Activated B cell treated with CpG ODN at 0.5 μM for 24 hours (primary cell): ENCODE measurements at places on chromosomes 12 and 14. TPM values are rescaled to one million over a fixed set of nuclear protein-coding genes. Genes with fewer than 3 reads are reported as not detected.

DNA sequence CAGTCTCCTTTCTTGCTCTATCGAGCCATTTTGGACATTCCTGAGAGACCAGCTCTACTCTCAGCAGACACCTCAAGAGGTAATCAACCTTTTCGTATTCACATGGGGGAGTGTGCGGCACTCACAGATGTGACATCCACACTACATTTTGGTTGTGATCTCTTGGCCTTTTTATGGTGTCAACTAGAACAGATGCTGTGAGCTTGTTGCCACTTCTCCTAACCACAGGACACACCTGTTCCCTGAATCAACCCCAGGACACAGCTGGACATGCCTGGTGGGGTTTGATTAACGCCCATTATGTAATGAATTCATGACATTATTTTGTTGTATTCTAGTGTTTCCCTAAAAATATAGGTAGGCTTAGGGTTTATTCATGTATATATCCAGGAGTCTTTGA is 1143.6 kb downstream of the TMEM121 start:
- no peak for DNase-seq

DNA sequence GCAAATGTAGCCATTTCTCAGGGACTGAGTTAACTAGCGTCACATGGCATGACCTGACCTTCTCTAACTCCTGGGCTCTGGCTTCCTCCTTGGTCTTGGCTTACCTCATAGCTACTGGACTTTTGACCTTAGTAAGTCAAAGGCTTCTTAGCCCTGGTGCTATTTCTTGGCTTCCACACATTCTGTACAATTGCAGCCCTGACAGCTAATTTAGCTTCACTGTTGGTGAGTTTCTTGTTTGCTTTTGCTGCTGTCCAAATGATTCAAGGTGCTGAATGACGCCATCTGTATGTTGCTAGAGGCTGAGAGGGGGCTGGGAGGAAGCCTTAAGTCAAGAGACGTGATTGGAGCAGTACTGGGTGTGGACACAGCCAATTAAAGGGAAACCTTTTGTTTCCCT is 202.7 kb downstream of the PRKD1 start:
- no peak for DNase-seq

DNA sequence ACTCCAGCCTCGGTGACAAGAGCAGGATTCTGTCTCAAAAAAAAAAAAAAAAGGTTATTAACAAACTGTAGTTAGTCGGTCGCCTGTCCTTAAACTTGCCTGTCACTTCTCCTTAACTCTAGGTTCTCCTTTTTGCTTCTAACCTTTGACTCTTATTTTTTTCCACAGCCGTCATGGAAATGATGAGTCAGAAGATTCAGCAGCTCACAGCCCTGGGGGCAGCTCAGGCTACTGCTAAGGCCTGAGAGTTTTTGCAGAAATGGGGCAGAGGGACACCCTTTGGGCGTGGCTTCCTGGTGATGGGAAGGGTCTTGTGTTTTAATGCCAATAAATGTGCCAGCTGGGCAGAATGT is 418 bp upstream of the MYG1 start:
- no peak for DNase-seq

The MSRB3 gene
- not detected in 2 replicates for total RNA-seq

DNA sequence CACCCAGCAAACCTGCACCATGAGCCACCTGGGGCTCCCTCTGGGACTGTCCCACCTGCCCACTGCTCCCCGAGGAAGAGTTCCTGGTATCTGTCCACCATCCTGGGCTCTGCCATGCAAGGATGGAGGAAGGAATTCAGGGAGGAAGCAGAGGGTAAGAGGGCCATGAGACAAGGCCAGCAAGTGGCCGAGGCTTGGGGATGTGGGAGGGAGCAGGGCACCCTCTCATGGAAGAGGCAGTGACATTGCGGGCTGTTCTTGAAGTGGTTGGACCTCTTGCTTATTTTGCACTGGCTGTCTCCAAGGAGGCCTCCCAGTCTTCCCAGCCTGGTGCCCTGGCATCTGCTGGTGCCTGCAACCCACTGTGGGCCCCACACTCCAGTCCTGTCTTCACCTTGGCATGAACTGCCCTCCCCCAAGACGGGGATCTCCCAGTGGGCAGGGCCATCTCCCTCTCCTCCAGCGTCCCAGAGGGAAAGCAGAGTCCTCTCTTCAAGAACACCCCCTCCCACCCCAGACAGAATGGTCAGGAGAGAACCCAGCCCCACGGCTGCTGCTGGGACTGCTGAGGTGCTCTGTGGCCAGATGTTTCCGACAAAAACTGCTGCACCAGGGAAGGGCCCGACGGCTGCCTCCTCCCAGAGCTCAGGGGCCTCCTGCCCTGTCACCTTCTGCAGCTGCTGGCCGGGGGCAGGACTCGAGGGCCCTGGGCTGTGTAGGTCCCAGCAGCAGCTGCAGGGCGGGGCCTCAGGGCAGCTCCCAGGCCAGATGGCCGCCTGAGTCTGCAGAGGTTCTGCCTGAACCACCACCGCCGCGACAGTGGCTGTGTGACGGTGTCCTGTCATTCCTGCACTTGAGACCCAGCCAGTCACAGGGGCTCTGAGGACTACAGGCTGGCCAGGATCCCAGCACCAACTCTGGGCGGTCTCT is 1.8 kb upstream of the AKT1 start:
- DNase-seq: peak; percentile 30

The RNU6-8 gene
- not detected in 2 replicates for total RNA-seq

DNA sequence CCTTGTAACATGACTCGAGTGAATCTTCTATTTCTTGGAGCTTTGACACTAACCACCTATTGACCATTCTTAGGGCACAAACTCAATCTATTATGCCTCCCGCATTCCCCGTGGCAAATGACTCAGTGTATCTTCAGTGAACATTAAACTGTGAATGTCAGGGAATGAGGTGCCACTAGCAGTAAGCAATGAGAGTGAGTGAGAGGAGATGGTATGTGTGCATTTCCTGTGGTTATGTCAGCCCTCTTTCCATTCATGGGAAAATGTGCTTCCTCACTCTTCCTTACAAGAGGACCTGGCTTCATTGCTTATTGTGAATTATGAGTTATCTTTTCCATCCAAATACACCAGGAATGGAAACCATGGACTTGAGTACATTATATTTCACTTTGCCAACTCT is 229.2 kb downstream of the EMP1 start:
- DNase-seq: no peak

The GZMH gene
- total RNA-seq: 0.49 and 0.93 TPM in 2 replicates

- no peak for DNase-seq
These were observed 241.1 kb downstream of the SPTSSA start for GRCh38 chr14:34220921-34221320.

DNA sequence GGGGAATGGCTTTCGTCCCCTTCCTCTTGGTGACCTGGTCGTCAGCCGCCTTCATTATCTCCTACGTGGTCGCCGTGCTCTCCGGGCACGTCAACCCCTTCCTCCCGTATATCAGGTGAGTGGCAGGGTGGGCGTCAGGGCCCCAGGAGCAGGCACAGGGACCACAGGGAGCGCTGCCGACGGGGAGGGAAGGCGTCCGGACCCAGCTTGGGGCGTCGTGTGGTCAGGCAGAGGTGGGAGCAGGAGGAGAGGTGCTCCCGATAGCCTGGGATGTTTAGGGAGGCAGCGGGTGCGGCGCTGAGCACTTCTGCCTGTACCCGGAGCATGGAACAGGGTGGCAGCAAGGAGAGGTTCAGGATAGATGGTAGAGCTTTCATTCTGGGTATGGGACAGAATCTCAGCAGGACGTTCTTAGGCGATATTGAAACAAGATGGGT is 444 bp downstream of the DRAM1 start:
- DNase-seq: no peak

DNA sequence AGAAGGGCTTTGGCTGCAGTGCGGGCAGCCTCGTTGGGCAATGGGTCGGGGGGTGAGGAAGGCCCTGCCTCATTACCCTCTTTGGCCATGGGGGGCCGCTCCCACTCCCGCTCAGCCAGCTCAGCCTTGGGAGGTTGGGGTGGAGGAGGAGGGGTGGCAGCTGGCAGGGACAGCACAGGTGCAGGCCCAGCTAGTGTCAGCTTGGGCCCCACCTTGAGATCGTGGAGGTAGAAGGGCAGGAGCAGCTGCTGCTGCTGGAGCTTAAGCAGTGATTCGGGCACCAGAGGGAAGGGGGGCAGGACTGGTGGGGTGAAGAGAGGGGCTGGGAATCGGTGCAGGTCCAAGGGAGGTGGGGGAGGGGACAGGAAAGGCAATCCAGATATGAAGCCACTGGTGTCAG is 26.0 kb downstream of the ZFHX2 start:
- no peak for DNase-seq

DNA sequence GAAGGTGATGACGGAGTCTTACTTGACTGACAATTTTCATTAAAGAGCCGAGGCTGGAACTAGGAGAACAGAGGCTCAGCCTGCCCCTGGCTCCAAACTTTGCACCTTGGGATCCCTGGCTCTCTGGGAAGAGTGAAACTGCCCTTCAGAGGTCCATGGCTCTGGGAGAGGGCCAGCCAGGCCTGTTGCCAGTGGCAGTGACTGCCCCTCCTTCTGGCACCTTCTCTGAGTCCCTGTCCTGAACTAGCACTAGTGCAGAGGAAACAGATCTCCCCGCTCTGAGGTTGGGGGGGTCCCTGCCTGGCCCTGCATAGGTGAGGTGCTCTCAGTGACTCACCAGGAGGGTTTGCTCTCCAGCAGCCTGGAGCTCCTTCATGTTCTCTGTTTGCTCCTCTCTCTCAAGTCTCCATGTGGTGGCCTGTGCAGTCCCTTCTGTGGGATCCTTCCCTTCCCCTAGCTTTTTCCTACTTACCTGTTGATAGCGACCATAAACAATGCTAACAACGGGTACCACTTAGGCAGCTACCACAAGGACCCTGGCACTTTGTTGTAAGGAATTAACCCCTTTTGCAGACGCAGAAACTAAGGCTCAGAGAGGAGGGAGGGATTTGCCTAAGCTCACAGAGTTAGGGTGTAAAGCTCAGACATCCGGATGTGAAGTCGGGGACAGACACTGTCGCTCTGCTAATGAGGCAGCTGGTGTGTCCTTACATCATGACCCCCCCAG is 22.4 kb downstream of the FAM222A start:
- DNase-seq: peak; percentile 4

The RFC5 gene
- 17.5 and 20.1 TPM in 2 replicates for total RNA-seq

GRCh38 chr12:111443586-111443985 is 37.9 kb downstream of the SH2B3 start:
- no peak for DNase-seq
